Left colon (tissue), 2 donors: ENCODE measurements at places on chromosomes 5 and 9. TPM values are rescaled to one million over a fixed set of nuclear protein-coding genes. Genes with fewer than 3 reads are reported as not detected.

Gene PCDHAC2
- 0.58 TPM for total RNA-seq

Gene GLDC
- 2.2 TPM for total RNA-seq

Gene LCN12
- total RNA-seq, result 10.2 TPM

Gene PCDHB4
- total RNA-seq, result 0.81 TPM

Gene BTNL3
- 20.5 TPM for total RNA-seq

Gene COL5A1
- 5.3 TPM for total RNA-seq

Gene MSMP
- total RNA-seq, result not detected

Gene PDE6A
- total RNA-seq, result 4.7 TPM

Gene RAB24
- total RNA-seq, result 34.5 TPM

Gene AJM1
- 11.1 TPM for total RNA-seq

Gene RPS23
- total RNA-seq, result 1,203 TPM

Gene CTNND2
- total RNA-seq, result 0.95 TPM

Gene IFNE
- total RNA-seq, result not detected

Gene PCDHGA4
- total RNA-seq, result 0.37 TPM

Gene C6
- total RNA-seq, result 1.0 TPM

Gene MARCHF11
- not detected for total RNA-seq

Gene PRRC2B
- total RNA-seq, result 110 TPM

Gene SHOC1
- total RNA-seq, result not detected

Gene PTGDS
- total RNA-seq, result 8.7 TPM

Gene GFI1B
- total RNA-seq, result 1.3 TPM

Gene PRSS3
- total RNA-seq, result 244 TPM

Gene KLF4
- 507 TPM for total RNA-seq

Gene PCDHB15
- 1.1 TPM for total RNA-seq

Gene SLC4A9
- total RNA-seq, result 0.31 TPM

Gene TNFSF15
- total RNA-seq, result 4.0 TPM

Gene ARID3C
- not detected for total RNA-seq

Gene DND1
- 0.78 TPM for total RNA-seq

Gene PGM5
- 56.8 TPM for total RNA-seq

Gene IARS1
- total RNA-seq, result 39.1 TPM

Gene SKP2
- total RNA-seq, result 19.1 TPM

Gene GZMA
- 3.9 TPM for total RNA-seq

Gene PSD2
- total RNA-seq, result 0.08 TPM

Gene SLC6A19
- 72.5 TPM for total RNA-seq

Gene OR1L8
- total RNA-seq, result not detected
